Posterior vena cava (tissue), 2 donors: ENCODE measurements at places on chromosomes 5 and 9. TPM values are rescaled to one million over a fixed set of nuclear protein-coding genes. Genes with fewer than 3 reads are reported as not detected.

- DNase-seq = no peak
These were observed 273.5 kb downstream of the CRB2 start for GRCh38 chr9:123629531-123629930.

DNA sequence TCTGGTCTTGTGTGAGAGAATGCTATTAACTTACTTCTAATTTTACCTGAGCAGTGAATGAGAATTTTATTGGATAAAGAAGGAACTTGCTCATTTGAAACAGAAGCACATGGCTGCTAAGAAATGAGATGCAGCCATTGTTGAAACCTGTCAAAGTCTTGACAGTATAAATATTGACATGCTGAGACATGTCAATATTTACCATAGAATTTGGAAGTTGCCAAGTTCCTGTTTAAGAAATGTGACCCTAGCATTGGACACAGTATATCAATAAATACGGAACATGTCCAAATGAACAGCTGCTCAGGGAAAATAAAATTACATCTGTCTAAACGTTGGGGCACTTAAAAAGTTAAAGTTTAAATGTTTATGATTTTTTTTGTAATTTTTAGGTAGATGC is 7.8 kb downstream of the XRCC4 start:
- no peak for DNase-seq

GRCh38 chr5:14816374-14816998 is 55.1 kb downstream of the ANKH start:
- no peak for DNase-seq

HTR4 gene
- 0.32 TPM for total RNA-seq

FOXD4L3 gene
- total RNA-seq = not detected

OCLN gene
- 1.9 TPM for total RNA-seq

FYB1 gene
- 10.1 TPM for total RNA-seq

TAS2R1 gene
- total RNA-seq = not detected

RPP25L gene
- total RNA-seq = 5.1 TPM
